ENCODE measurements at places on chromosomes 12 and 14.

GRCh38 chr12:104175726-104176247, 37.8 kb upstream of the NFYB start:
- DNase-seq = no peak

GRCh38 chr12:116133636-116134214, 143.8 kb downstream of the MED13L start:
- DNase-seq = no peak

DNA sequence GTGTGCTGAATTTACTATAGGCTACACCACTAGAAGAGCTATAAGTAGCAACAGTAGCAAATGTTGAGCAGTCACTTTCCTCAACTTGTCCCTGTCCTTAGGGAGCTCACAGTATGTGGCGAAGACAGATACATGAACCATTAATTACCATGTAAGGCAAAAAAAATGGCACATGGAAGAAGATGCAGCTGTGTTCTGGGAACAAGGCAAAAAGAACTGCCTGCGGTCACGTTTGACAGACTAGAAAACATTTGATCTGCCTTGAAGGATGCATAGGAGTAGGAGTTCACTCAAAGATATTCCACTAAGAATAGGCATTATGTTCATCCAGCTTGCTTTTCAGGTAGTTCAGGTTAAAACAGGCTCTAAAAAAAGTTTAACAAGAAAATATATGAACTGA, 46.5 kb upstream of the IFNG-AS1 start:
- DNase-seq = no peak

- no peak for DNase-seq
Measured at GRCh38 chr14:73312687-73313086, 75.4 kb downstream of the PAPLN start.

- no peak for DNase-seq
Measured at GRCh38 chr14:92493492-92493891, 20.1 kb upstream of the RIN3 start.

Data from CD4-positive, alpha-beta T cell treated with Interleukin-6 at 100 ng/mL for 8 hours (primary cell).